Activated CD4-positive, alpha-beta T cell treated with anti-CD3 and anti-CD28 coated beads, Interleukin-2, amount 50 U/mL, for 24 hours (primary cell): ENCODE measurements at places on chromosomes 5 and 9.
A peak's percentile ranks its signal among the peaks of the same experiment; 100 is the strongest.

GRCh38 chr5:55160493-55161209 is 680 bp downstream of the GPX8 start:
- DNase-seq, result no peak

DNA sequence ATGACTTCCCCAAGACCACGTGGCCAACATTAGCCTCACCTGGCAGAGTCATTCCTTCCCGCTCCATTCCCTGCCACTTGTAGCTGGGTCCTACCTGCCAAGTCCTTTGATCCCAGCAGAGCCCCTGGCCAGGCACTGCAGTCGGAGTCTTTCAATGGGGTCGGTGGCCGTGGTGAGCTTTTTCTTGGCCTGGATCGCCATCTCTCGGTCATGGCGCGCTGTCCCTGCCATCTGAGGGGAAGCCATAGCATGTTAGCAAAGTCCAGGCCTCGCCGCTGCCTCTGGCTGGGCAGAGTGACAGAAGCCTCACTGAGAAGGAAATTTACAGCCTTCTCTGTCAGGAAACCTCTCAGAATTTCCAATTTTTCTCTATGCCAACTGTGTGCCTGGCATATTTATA is 17.5 kb downstream of the CAPSL start:
- DNase-seq, result no peak

- no peak for DNase-seq
Measured at GRCh38 chr5:1883120-1883924, 597 bp upstream of the IRX4 start.

- no peak for DNase-seq
Measured at GRCh38 chr5:135883026-135883425, 12.6 kb downstream of the IL9 start.

DNA sequence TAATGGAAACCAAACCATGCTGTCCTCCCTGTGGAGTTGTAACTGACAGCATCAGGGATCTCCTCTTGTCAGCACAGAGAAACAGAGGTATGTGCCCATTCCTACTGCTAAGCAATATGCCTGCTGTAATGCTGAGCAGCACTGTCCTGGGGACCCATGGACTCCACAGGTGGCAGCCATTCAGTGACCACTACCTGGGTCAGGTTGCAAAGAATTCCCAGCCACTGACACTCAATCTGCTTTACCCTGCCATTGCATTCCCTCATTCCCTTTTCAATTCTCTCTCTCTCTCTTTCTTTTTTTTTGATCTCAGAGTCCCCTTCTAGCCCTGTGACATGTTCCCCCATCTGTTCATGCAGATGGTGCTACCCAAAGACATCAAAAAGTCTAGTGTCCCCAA is 104.1 kb downstream of the GABRB2 start:
- DNase-seq, result no peak

GRCh38 chr9:89654025-89654662 is 49.3 kb downstream of the GADD45G start:
- no peak for DNase-seq

DNA sequence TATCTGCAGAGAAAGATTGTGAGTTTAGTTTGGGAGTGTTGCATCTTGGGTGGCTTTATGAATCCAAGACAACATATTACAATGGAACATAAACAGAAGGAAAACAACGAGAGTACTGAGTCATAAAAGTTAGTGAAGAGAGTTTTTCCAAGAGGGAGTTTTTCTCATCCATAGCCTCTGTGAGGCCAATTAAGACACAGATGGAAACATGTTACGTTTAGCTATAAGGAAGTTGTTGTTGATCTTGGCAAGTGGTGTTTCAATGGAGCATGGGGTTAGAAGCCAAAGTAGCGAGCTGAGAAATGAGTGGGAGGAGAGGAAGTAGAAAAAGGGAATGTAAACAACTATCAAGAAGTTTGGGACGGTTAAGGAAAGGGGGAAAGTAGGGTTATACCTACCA is 53.3 kb upstream of the SPATA31D4 start:
- DNase-seq, result no peak

DNA sequence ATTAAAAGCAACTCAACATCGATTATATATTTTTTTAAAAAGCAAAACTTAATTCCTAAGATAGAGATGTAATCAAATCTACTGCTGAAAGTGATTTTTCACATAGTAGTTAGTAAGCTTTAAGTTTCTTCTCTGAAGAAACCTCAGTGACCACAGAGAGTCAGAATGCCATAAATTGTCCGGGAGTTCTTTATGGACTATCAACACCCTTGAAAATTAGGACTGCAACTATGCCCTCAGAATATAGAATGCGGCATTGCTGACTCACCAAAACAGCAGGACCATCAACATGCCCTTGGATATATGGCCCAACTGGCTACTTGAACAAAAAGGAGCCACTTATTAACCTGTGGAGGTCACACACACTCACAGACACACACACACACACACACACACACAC is 228.9 kb upstream of the SNX2 start:
- DNase-seq, result no peak

GRCh38 chr5:132102101-132102701 is 28.6 kb downstream of the CSF2 start:
- DNase-seq, result no peak

- no peak for DNase-seq
Measured at GRCh38 chr5:32710550-32711361, at the start of gene NPR3. Gene NPR3 (plus strand): TSS chr5:32711321. CDS start chr5:32711777, 456 bp downstream.

DNA sequence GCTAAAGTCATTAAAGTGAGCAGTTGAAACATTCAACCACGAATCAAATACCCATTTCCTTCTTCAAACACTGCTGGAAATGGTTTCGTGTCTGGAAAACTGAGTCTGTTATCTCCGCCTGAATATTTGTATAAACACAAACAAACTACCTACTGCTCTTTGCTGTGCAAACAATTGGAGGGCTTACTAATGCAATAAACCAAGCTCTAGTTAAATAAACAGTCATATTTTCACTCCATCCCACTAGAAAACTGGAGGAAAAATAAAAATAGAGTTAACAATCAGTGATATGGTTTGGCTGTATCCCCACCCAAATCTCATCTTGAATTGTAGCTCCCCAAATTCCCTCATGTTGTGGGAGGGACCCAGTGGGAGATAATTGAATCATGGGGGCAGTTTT is 397.6 kb downstream of the RASEF start:
- no peak for DNase-seq

DNA sequence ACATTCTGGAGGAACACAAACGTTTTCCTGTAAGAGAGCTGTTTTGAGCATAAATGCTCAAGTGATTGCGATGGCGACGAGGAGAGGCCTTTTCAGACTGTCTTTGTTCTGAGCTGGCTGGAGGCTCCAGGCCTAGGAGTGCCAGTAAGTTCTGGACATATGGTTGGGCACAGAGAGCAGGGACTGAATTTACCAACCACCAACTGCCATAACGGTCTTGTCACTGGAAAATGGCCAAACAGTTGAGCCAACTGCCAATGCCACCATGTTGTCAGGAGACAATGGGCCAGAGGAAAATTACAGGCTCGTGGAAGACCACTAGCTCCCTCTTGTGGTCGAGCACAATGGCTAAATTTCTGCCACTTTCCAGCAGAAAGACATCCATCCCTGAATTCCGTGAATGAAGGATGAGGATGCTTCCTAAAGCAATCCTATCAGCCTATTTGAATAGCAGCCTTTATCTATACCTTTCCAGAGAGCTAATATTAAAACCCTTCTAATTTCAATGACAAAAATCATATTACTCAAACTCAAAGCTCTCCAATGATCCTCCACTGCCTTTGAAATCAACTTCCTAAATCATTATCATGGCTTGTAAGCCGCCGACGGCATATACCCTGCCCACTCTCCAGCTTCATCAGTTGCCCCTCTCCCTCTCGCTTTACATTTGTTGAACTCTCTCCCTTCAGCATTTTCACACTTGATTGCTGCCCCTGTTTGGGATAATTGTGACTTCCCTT is 66.9 kb upstream of the GLIS3 start:
- DNase-seq, result peak; percentile 12

DNA sequence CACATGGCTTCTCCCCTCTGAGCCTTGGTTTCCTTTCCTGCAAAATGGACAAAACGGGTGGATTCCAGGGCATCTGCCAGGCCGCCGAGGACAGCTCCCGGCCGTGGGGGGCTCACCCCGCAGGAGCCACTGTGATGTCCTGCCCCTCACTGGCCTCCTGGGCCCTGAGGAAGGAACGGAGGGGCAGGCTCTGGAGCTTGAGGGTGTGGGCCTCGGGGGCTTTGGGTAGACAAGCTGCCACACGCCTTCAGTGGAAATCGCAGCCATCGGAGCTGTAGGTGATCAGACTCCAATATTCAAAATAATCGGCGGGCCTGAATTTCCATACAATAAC is 32.2 kb upstream of the UBAC1 start:
- DNase-seq, result no peak

DNA sequence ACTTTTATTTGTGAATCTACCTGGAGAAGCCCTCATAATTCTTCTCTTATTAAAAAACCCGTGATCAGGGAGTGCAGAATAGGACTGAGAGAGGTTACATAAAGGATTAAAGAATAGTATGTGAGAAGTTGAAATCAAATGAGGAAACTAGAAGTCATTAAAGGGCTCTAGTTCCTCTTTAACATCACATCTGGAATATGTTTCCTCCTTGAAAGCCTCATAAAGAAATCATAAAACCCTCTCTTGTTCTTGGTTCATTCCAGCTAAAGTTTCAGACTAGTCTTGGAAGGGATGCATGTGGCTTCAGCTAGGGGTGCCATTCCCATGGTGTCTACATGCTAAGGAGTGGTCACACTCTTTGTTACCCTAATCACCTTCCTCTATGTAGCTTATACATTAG is 5.7 kb upstream of the C5orf46 start:
- no peak for DNase-seq

DNA sequence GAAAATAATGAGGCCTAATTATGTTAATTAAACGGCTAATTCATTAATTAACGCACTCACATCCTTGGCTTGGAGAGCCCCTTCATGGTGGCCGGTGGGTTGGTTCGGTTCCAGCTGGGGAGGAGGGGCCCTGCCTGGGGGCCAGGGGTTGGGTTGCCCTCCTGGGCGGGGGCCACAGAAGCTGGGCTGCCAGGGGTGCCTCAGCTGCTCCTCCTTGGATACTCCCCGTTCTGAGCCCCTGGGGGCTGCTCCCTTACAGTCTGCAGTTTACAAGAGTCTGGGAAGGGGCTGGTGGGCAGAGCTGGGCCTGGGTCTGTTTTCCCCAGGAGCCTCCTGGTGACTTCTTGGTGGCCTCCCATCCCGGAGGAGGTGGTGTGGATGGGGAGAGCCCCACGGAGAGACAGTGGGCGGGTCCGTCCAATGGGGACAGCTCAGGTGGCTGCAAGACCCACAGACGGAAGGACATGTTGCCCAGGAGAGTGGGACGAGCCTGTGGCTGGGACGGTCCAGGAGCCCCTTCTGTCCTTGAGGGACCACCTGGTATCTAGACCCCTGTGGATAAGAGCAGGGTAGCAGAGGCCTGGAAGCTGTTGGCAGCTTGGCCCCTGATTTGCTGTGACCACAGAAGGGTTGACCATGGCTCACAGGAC is 277.5 kb downstream of the PBX3 start:
- DNase-seq, result no peak

GRCh38 chr9:101738566-101739183 is at the start of gene GRIN3A:
Gene GRIN3A (minus strand): TSS chr9:101738647. CDS start chr9:101737979, 668 bp downstream.
- no peak for DNase-seq

DNA sequence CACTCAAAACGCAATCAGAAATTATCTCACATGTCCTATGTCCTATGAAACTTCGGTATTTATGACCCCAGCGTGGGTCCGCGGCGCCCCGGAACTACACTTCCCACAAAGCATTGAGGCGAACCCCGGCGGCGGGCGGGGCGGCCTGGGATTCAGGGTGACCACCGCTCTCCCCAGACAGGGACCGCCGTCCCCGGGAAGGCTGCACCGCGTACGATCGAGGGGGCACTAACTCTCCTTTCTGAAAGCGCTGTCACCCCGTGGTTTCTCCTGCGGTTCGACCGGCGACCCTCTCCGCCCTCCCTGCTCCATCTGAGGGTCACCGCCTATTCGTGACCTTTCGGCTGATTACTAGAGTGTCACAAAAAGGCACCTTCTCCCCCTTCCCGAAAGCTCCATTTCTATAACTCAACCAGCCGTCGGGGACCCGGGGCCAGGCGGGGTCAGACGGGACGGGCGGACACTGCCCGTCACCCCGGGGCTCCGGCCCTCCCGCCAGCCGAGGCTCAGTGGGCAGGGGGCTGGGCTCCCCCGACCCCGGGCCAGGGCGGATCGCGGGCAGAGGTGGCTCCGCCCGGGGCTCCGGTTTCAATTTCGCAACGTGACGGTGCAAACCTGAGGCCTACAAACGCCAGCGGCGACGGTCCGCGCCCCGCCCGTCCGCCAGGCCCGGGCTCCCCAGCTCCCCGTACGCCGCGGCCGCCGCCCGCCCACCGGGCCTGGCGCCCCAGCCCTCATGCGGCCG is 1.3 kb downstream of the ECPAS start:
- peak; percentile 38 for DNase-seq

- no peak for DNase-seq
Measured at GRCh38 chr9:124217836-124218437, 39.8 kb upstream of the NEK6 start.

- DNase-seq, result no peak
Measured at GRCh38 chr9:107983181-107983603, 493.6 kb upstream of the KLF4 start.

- no peak for DNase-seq
Measured at GRCh38 chr9:127445851-127446712, 5.1 kb downstream of the RPL12 start.

- DNase-seq, result no peak
Measured at GRCh38 chr5:144141585-144141984, 28.9 kb downstream of the YIPF5 start.

GRCh38 chr5:178286226-178287090 is 53.9 kb upstream of the PHYKPL start:
- DNase-seq, result no peak

DNA sequence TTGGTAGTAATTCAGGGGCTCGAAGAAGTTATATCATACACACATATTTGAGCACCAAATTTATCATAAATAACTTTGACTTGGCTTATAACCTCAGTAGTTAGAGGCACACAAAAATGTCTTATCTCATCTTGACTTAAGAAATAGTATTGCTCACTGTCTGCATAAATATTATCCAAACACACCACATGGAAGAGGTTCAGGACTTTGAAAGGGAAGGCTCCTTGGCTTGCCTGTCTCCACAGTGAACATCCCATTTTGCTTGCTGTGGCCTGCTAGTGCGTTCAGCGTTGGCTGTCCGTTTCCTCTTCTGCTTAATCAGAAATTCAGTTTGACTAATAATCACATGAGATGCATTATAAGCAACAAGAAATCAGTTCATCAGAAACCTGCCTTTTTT is 13.9 kb downstream of the GRXCR2 start:
- no peak for DNase-seq

DNA sequence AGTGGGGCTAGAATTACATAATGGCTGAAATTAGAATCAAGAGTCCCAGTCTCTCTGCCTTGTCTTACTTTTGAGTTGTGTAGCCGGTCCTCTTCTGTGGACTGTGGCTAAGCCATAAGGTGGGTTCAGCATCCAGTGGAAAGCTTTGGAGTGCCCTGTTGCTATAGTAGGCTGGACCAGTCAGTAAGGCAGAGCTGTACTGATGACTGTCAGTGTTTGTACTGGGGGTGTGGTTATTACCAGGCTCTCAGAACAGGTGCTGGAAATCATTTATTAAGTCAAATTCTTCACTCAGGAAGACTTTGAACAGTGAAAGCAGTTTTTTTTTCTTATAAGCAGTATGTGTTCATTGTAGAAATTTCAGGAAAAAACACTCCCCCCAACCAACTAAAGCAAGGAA is 129.4 kb downstream of the ZSWIM6 start:
- DNase-seq, result no peak

GRCh38 chr5:39019254-39019653 is 54.9 kb downstream of the RICTOR start:
- no peak for DNase-seq
